ENCODE measurements at places on chromosomes 4 and X.

DNA sequence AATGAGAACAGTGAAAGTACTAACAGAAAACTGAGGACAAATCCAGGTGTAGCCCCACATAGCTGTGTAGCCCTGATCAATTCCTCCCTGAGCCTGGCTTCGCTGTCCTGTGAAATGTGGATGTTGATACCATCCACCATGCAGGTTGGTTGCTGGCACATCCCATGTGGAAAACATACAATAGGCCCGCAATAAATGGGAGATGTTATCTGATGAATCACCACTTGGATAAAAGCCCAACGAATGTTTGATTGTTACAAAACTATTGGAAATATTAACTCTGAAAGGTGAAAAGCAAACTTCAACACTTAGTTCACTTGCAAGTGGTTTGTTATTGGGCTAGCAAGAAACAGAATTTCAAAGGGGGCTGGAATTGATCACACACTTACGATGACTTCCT is 186.3 kb upstream of the FTHL17 start:
- no peak for DNase-seq

DNA sequence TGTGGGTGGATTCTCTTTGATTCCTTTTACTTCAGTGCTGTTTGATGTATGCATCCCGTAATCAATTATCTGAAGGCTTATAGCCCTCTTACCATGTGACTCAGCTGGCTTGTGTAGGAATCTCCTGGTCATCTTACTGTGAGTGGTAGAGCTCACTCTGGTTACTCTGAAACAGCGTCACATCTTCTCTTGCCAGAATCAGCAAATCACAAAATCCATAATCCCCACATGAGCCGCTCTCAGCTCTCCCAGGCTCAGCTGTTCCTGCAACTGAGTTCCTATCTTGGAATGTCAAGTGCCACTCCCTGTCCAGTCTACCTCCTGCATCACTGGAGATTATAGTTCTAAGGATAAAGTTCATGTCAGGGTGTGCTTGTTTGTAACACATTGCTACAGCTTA is 278.0 kb downstream of the FBXO8 start:
- no peak for DNase-seq

GRCh38 chr4:69843932-69844331 is 16.0 kb downstream of the SULT1E1 start:
- no peak for DNase-seq

- DNase-seq = no peak
Observed at GRCh38 chr4:151882072-151882803, 121.4 kb upstream of the GATB start.

- DNase-seq = no peak
Observed at GRCh38 chr4:78706302-78706701, 69.8 kb upstream of the BMP2K start.

GRCh38 chrX:136032370-136032769 is 47.1 kb downstream of the SLC9A6 start:
- DNase-seq = no peak

GRCh38 chrX:154352012-154352401 is 22.4 kb downstream of the FLNA start:
- DNase-seq = no peak

DNA sequence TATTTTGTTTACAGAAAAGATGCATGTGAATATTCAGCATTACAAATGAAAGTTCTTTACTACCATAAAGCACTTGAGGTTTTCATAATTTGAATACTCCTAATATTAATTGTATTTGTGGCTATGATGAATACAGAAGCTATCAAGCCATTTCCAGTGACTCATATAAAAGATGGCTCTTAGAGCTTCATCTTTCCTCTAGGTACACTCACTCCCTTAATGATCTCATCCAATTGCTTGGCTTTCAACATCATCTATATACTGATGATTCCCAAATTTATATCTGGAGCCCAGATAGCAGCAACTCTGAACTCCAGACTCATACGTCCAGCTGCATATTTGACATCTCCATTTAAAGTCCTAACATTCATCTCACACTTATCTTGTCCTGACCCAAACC is 183.4 kb upstream of the FAM241A start:
- DNase-seq = no peak

GRCh38 chr4:77650787-77651186 is 45.2 kb downstream of the CXCL13 start:
- no peak for DNase-seq

GRCh38 chr4:119087656-119088055 is 48.0 kb upstream of the MYOZ2 start:
- no peak for DNase-seq

- peak; percentile 13 for DNase-seq
Observed at GRCh38 chrX:9677098-9677739, 88.4 kb downstream of the GPR143 start.
